ENCODE measurements at places on chromosomes 16 and 17. TPM values are rescaled to one million over a fixed set of nuclear protein-coding genes. Genes with fewer than 3 reads are reported as not detected.
A peak's percentile ranks its signal among the peaks of the same experiment; 100 is the strongest.

- H3K4me1 ChIP-seq = peaks cover 52% of the 10 kb centered on the region
- H3K27me3 ChIP-seq = no peaks in the 10 kb centered on the region
- DNase-seq = peak; percentile 87
- peak within 1 kb of the TSS; percentile 78 for H3K4me3 ChIP-seq
- peaks cover 26% of the 10 kb centered on the region for H3K36me3 ChIP-seq
These were observed at the start of gene NAGPA for GRCh38 chr16:5033256-5034166. Gene NAGPA (minus strand): TSS chr16:5033935. CDS start chr16:5033914, 21 bp downstream.

GRCh38 chr17:68197091-68197996 lies 50.5 kb upstream of the AMZ2 start:
- H3K27me3 ChIP-seq = peaks cover 67% of the 10 kb centered on the region
- DNase-seq = no peak

- no peaks in the 10 kb centered on the region for H3K27me3 ChIP-seq
- peaks cover 7% of the 10 kb centered on the region for H3K4me1 ChIP-seq
- peaks cover 18% of the 10 kb centered on the region for H3K36me3 ChIP-seq
- peak; percentile 59 for DNase-seq
- H3K4me3 ChIP-seq = no peak overlapping the region
- H3K27ac ChIP-seq = no peak overlapping the region
These were observed 30.3 kb downstream of the HMOX2 start for GRCh38 chr16:4506450-4506849.

DNA sequence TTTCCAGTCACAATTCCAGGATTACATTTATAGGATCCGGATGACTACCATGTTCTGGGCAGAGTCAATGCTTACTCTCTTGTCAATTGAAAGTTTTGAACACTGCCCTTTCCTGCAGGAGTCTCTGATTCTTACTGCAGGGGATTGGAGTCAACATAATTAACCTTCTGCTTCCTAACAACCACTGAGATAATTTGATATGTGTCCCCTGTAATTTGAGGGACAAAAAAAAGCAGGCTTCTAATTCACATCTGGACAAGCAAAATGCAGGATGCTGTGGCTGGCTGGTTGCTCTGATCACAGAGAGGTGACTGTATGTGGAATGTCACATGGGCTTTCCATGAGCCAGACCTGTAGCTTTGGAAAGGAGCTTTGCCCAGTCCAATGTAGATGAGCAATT lies 54.9 kb downstream of the PMP22 start:
- no peak overlapping the region for H3K4me3 ChIP-seq
- H3K27me3 ChIP-seq = no peaks in the 10 kb centered on the region
- H3K36me3 ChIP-seq = no peaks in the 10 kb centered on the region
- no peak overlapping the region for H3K27ac ChIP-seq
- DNase-seq = no peak

PLXDC1 gene
- not detected for total RNA-seq

DNA sequence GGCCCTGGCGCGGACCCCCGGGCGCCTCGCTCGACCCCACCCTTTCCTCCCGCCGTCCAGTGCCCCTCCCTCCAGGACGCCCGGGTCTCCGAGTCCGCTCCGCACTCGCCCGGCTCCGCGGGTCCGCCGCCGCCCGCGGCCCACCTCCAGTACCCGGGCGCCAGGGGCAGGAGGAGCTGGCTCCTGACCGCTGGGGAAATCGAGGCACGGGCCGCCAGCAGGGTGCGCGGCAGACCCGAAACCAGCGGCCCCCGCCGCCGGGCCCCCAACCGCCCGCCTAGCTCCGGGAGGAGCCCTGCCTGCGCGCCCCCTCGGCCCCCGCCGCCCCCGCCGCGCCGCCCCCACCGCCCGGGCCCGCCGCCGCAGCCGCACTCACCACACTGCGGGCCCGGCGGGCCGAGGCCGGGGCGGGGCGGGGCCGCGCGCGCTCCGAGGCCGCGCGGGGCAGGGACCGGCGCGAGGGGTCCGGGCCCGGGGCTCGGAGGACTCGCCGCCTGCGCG lies 333 bp downstream of the MAFG start:
- H3K4me3 ChIP-seq = peak overlapping the region; percentile 79
- peak overlapping the region; percentile 92 for H3K27ac ChIP-seq
- no peak for DNase-seq
- peaks cover 57% of the 10 kb centered on the region for H3K4me1 ChIP-seq
- H3K27me3 ChIP-seq = no peaks in the 10 kb centered on the region

MMP28 gene
- not detected for total RNA-seq

- H3K36me3 ChIP-seq = no peaks in the 10 kb centered on the region
- H3K4me1 ChIP-seq = no peaks in the 10 kb centered on the region
- no peaks in the 10 kb centered on the region for H3K27me3 ChIP-seq
- H3K4me3 ChIP-seq = no peak overlapping the region
- H3K27ac ChIP-seq = no peak overlapping the region
These were observed 323.0 kb downstream of the KCNJ2 start for GRCh38 chr17:70492368-70492767.

GRCh38 chr16:70438585-70438968 lies 323 bp downstream of the ST3GAL2 start:
- peak overlapping the region; percentile 36 for H3K27ac ChIP-seq
- H3K4me3 ChIP-seq = peak overlapping the region; percentile 82
- no peak for DNase-seq
- no peaks in the 10 kb centered on the region for H3K27me3 ChIP-seq
- H3K4me1 ChIP-seq = peaks cover 70% of the 10 kb centered on the region

DNA sequence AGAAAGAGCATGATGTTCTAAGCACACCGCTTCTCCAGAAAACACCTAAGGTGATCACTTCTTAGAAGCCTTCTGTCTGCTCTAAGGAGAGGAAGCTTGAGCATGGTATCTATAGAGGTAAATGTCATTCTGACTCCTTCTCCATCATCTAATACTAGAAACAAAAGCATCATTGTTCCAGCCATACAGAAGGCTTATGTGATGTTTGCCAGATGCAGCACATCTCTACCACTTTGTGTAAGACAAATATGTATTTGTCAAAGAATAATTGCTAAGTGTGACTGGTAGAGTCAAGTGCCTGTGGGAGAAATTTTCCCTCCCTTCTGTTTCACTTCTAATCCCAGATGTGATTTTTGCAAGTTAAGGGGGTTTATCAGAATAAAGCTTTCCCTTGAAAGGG lies 217.1 kb downstream of the HS3ST3A1 start:
- H3K4me3 ChIP-seq = no peak overlapping the region
- H3K4me1 ChIP-seq = peaks cover 19% of the 10 kb centered on the region
- no peak overlapping the region for H3K27ac ChIP-seq

DNA sequence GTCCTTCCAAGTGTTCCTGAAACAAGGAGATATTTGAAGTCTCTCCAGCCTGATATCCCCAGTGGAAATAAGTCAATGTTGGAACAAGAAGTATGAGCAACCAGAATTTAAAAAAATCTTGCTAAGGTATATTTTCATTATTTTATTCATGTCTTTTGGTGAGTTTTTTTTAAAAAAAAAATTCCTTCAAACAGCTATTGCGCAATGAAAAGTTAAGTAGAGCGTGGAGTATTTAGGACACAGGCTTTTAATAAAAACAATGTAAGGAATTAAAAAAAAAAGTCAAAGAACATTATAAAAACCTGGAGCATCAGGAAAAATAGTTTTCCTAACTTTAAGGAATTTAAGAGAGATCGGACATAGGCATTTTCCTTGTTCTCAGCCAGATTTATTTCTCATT lies 940.4 kb downstream of the KCNJ2 start:
- H3K27me3 ChIP-seq = no peaks in the 10 kb centered on the region
- H3K4me1 ChIP-seq = peaks cover 33% of the 10 kb centered on the region
- no peak overlapping the region for H3K4me3 ChIP-seq
- no peaks in the 10 kb centered on the region for H3K36me3 ChIP-seq

HOXB1 gene
- not detected for total RNA-seq

- H3K27ac ChIP-seq = no peak overlapping the region
- no peaks in the 10 kb centered on the region for H3K36me3 ChIP-seq
- H3K4me1 ChIP-seq = peaks cover 26% of the 10 kb centered on the region
- no peaks in the 10 kb centered on the region for H3K27me3 ChIP-seq
- H3K4me3 ChIP-seq = no peak overlapping the region
These were observed 28.7 kb downstream of the DHX38 start for GRCh38 chr16:72122308-72122707.

LGALS9B gene
- not detected for total RNA-seq

- no peak for DNase-seq
- no peak overlapping the region for H3K27ac ChIP-seq
- H3K4me3 ChIP-seq = no peak overlapping the region
These were observed 45.2 kb upstream of the LCMT1 start for GRCh38 chr16:25066426-25066746.

GPR179 gene
- total RNA-seq = 0.07 TPM

NOD2 gene
- 0.29 TPM for total RNA-seq

DNA sequence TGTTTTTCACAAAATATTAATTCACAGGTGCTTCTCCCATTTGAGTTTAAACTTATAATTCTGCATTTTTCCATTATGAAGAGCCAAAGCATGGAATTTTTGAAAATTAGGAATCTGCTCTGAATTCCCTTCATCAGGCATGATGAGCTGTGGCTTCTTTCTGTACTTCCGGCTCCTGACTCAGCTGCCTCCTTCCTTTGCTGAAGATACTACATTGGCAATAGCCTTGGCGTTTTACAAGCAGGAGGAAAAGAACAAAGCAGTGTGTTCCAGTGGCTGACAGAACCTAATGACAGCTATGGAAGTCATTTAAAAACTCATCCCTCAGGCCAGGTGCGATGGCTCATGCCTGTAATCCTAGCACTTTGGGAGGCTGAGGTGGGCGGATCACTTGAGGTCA lies 18.4 kb upstream of the USP36 start:
- H3K36me3 ChIP-seq = no peaks in the 10 kb centered on the region
- H3K27ac ChIP-seq = no peak overlapping the region
- H3K4me3 ChIP-seq = no peak overlapping the region
- H3K27me3 ChIP-seq = no peaks in the 10 kb centered on the region

HEATR9 gene
- not detected for total RNA-seq

HCRT gene
- not detected for total RNA-seq

CCDC102A gene
- total RNA-seq = 2.1 TPM
